ENCODE measurements at places on chromosomes 7 and 10.

GRCh38 chr7:51188987-51189386, 127.6 kb downstream of the COBL start:
- DNase-seq, result no peak

- DNase-seq, result no peak
These were observed 132.8 kb downstream of the GLI3 start for GRCh38 chr7:42104231-42104630.

DNA sequence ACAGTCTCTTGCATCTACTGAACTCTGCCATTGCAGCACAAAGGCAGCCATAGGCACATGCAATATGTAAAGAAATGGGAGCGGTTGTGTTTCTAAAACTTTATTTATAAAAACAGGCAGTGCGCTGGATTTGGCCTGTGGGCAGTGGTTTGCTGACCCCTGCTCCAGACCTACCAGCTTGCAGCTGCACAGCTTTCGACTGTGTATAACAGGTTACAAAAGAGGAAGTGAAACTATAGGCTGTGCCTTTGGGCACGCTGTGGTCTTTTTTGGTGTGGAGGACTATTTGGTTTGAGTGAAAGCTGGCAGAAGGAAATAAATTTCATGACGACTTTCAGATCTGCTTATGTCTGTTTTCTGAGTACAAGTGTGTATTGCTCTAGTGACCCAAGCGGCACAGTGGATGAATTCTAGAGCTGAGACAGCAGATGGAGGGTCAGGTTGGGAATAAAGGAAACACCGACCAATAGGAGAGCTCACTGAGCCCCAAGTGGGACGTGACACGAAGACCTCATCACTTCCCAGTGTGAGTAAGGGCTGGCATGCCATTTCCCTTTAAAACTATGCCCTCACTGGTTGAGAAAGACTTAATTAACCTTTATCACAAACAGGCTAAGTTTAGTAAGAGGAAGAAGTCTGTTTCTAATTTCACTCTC, 152.7 kb downstream of the ANK3 start:
- DNase-seq, result no peak

GRCh38 chr7:25756601-25757000, 395.4 kb upstream of the NFE2L3 start:
- DNase-seq, result no peak

DNA sequence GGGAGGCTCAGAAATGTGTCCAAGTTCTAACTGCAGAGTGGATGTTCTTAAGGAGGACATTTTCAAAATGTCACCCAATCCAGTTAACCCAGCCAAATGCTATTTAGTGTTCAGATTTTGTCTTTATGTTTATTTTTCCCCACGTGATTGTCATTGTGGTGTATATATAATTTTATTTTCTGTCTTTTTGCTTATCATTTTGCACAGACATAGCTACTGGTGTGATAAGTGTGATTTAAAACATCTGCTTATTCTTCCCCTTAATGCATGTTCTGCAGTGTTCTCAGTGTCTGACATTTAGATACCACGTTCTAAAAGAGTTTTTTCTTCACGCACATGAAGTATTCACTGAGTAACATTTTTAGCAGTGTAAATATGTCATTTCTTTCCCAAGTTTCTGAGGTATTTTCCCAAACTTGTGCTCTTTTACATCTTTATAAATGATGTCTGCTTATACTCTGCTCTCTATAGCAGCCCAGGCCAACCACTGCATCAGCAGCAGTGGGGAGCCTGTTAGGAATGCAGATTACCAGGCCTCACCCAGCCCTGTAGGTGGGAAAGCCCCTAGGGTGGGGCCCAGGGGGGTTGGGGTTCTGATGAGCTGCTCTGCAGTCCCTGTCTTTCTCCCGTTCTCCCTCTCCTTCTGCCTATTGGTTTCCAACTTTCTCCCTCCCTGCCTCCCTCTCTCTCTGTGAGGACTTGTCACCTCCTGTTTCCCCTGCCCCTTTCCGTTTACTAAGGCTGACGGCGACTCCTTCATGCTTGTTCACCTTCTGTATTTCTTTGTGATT, 20.8 kb downstream of the ADCY1 start:
- DNase-seq, result no peak

DNA sequence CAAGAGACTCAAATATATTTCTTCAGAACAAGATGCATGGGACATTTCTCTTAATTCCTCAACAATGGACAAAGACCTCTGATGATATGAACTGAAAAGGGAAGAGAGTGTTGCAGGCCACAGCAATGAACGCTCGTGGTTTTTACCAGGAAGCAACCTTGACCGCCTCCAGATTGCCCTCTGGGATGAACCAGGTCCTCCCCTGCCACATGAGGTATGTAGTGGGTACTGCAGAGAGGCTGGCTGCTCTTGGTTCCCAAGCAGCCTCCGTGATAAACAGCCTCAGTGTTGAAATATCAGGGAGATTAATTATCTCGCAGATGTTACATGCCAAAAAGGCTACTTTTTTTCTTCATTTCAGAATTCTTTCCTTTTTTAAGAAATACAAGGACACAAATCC, 338.8 kb downstream of the ELMO1 start:
- no peak for DNase-seq

DNA sequence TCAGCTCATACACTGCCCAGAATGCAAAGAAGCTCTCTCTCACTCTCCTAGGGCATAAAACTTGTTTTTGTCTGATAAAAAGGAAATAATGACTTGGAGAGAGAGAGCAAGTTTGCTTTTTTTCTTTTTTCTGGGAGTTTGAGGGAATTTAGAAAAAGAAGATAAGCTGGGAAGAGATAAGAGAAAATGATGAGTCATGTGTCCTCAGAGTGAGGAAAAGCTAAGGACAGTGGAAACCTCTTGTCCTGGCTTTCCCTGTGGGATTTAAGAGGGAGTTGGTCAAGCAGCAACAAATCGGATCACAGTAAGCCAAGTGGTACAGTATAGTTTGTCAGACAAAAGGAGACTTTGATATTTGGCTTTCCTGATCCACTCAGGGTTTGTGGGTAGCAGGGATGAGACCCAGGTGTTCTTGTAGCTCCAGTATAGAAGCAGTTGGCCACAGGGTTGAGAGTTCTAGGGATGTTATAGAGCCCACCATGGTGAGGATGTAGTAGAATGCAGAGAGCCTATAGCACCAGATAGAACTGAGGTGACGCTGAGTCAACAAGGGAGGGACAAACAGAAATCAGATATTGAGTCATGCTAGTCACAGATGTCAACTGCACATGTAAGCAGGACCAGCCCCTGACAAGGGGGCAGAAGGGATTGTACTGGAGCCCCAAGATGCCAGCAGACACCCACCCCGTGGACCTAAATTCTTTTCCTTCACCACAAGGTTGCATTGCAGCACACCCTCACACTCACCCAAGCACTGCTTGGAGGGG, 219.3 kb upstream of the TAC1 start:
- no peak for DNase-seq

GRCh38 chr10:50501924-50502452, 121.8 kb downstream of the SGMS1 start:
- no peak for DNase-seq

GRCh38 chr10:76113952-76114351, 682.5 kb downstream of the LRMDA start:
- DNase-seq, result no peak

- DNase-seq, result no peak
These were observed 14.8 kb upstream of the MTURN start for GRCh38 chr7:30119890-30120577.

- DNase-seq, result no peak
These were observed 117.7 kb downstream of the APBB1IP start for GRCh38 chr10:26555719-26556368.

DNA sequence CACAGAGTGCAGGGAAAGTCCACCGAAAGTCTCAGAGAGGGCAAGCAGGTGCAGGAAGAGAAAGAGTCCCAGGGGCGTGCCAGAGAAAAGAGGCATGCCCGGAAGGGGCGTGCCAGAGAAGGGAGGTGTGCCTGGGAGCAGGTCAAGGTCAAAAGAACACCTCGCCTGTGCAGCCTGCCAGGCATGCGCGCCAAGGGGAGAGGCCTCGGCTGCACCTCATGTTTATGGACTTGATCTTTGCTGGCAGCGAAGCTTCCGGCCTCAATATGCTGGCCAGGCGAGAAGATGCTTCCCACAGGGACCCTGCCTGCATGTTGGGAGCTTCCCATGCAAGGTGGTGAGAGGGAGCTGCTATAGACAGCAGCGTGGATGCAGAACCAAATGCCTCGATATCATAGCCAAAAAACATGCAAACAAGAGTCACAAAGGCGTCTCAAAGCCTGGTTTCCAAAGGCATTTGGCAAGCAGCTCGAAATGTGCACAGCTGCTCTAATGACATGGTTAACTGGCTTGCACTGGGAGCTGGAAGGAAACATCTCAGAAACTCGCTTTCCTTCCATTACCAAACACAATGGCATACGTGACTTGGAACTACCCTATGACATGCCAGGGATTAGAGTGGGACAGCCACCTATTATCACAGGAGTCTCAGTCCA, 192.5 kb upstream of the PPP2R2D start:
- DNase-seq, result no peak
